ENCODE measurements at places on chromosomes 4 and X.

DNA sequence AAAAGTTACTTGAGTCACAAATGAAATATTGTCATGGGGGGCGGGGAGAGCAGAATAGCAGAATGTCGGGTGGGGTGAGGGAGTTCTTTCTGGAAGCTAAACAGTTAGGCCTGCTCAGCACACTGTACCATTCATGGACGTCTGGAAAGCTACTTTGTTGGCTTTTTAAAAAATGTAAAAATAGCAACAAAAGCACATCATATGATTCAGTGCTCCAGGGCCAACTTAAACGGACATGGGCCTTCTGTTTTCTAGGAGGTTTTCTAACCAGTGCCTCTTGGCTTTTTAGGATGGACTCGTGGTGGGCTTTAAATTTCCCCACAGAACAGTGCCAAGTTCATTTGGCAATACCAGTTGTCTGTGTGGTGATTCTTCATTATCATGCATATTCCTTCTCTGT is 57.4 kb upstream of the CLCN4 start:
- no peak for DNase-seq

GRCh38 chr4:81180916-81181315 is 34.1 kb downstream of the PRKG2 start:
- DNase-seq: no peak

DNA sequence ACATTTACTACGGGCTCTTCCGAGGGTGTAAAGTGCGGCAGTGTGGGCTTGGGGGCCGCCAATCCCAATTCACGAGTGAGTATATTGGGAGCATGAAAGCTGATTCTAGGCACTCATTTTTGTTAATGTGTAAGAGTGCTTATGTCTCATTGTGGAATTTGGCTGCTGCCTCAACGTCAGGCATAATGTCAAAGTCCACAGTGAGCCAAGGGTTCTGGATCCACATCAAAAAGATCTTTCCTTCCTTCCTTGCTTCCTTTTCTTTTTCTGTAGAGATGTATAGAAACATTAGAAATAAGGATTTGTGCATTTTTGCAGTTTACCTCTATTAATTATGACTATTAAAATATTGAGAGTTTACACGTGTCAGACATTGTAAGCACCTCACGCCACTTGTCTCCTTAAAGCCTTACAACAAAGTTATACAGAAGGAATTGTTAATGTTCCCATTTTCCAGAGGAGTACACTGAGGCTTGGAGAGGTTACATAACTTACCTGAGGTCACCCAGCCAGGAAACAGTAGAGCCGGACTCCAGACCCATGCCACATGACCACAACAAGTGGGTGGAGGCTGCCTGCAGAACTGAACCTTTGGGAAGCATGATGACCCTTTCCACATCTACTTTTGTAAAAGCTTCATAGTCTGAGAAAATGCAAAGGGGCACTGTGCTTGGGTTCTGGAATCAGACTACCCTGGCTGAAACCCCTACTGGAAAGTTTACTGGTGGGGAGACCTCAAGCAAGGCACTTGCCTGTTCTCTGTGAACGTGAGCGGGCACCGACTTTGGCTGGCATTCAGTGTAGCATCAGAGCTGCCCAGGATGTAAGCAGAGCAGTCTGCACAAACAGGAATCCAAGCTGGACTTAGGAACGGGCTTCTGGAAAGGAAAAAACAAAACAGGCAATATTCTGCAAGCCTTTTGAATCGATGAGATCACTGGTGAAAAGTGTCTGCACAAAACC is 761 bp downstream of the CLRN2 start:
- DNase-seq: no peak

DNA sequence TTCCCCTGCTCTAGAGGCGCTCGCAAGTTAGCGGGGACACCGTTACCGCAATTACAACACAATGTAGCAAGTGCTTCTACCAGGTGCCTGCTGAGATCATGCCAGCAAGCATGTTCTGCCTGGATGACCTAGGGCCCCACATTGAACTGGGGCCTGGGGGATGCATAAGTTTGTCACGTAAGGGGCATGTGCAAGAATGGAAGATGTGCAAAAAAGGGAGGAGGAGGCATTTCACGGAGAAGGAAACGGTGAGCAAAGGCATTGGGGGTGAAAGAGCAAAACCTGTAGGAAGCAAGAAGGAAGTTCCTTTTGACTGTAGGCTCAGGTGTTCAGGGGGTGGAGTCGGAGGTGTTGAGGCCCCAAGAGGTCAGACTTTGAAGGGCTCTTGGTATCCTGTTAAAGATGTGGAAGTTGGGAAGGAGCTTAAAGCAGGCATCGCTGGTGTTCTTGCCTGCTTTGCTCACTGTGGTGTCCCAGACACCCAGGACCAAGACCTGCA is 602 bp upstream of the SCARB2 start:
- DNase-seq: no peak

DNA sequence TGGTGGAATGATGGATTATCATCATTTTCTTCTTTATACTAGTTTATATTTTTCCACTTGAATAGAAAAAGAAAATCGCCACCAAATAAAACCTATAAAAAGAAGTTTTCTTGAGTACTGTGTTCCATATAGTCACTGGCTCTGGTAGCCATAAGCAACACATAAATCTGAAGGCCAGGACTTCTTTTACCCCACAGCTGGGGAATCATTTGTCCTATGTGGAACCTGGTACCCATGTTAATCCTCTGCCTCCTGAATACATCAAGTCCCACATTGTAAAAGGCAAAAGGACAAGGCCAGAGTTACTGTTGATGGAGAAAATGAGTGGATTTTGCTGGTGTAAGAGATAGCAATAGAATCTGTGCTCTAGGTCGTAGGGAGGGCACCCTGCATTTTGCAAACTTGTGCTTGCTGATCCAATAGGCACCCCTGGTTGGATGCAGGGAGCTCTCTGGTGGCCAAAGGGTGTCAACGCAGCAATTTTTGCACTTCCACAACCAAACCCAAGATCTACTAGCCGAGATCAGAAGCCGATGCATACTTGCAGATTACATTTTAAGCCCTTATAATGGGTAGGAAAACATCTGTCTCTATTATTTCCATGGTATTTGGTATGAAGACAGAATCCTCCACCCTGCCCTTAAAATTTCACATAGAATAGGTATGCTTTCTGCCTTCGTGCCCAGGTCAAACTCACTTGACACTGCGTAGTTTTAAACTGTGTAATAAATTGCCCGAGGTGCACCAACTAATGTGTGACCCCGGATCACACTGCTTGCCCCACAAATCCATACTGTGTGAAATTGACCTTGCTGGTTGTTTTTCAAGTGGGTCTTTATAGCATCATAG is 146.2 kb upstream of the SCML1 start:
- DNase-seq: no peak

DNA sequence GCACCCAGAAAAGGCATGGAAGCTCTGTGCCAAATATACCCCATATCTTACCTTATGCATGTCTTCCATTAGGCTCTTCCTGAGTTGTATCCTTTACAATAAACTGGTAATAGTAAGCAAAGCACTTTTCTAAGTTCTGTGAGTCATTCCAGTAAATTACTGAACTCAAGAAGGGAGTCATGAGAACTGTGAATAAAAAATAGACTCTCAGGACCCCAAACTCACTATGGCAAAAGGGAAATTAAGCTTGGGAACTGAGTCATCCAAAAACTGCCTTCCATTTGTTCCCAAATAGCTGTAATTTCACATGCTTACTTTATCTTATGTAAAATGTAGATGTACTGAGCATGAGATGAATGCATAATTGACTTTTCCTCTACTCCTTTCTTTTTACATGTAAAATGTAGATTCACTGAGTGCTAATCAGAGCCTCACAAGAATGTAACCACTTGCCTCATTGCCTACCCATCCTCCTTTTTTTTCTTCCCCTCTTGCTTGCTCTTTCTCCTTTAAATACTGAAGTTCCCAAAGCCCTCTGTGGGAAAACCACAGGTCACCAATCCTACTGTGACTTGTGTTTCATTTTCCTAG is 8.1 kb downstream of the TCEAL3 start:
- no peak for DNase-seq

GRCh38 chr4:90174621-90175023 is 47.4 kb downstream of the CCSER1 start:
- no peak for DNase-seq

DNA sequence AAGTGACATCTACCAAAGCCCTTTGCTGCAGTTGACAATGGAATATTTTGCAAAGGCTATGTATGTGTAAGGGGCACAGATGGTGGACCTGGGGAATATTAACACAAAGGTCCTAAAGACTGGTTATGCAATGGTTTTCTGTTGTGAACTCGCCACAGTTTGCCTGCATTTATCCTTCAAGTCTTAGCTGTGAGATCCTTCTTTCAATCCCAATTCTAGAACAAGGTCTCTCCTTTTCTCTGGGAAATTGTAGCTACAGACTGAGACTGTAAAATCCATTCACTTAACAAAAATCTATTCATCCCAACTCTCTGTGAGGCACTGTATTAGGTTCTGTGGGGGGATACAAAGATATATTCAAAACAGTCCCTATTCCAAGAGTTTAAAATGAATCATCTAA is 250.4 kb downstream of the GPM6A start:
- DNase-seq: no peak

DNA sequence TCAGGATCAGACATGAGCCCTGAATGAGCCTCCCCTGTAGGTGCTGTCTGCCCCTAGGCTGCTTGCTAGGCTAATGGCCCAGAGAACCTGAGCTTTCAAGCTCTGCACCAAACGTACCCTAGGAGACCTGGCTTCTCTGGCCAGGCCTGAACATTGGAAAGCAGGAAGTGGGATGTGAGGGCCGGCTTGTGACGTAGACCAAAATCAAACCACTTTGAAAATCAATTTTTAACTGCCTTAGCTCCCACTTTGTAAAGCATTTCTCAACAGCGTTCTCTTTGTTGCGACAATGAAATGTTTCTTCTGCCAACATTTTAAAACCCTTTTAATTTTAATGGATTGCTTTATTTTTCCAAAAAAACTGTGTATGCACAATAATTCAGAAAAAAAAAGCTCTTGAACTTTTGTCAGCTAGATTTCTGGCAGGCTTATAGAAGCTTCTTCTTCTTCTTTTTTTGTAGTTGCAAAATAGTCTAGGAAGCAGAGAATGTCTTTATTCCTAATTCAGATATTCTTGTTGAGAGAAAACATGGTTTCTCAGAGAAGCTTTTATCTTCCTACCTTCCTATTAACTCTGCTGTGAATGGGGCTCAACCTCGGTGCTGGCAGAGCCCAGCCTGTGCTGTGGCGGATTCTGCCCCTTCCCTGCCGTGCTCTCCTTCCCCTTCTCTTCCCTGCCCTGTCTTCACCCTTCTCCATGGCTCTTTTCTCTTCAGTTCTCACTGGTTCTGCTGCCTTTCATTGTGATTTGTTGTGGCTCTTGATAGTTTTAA is 145.2 kb upstream of the SFRP2 start:
- no peak for DNase-seq

DNA sequence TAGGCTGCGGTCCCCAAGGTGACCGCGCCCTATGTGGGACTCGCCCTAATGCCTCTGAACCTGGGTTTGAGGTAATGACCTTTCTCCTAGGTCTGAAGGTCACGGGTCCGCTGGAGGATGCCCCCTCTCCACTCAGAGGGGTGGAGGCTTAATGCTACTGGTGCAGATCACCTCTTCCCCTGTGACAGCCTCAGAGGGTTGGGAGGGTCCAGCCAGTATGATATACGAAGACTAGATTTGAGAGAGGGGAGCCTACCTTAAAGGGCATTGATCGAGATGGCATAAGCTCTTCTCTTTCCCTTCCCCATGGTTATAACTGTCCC is 1.0 kb downstream of the SLC25A5 start:
- no peak for DNase-seq

DNA sequence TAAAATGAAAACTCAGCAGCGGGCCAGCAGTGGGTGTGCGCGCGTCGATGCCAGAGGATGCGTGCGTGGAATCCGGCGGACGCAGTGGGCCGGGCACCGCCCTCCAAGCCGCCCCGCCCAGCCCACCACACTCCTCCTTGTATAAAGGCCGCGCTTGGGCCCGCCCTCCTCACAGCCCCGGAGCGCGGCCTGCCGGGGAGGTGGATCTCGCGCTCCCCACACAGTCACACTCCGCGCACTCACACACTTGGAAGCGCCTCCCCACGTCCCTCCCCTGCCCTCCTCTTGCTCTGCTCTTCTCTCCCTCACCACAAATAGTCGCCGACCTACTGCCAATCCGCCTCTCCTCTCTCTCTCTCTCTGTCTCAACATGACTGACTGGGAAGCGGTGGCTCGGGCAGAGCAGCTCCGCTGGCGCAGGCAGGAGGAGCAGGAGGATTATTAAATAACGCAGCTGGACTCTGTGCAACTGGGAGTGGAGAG is at the start of gene CCSER1:
Gene CCSER1, plus strand, starts transcription at position 172 of the 483 bp plus-strand sequence.
- DNase-seq: no peak

- DNase-seq: no peak
Measured at GRCh38 chrX:153692611-153693156, 5.0 kb downstream of the SLC6A8 start.

- DNase-seq: no peak
Measured at GRCh38 chr4:107999932-108000539, 10.3 kb downstream of the HADH start.

DNA sequence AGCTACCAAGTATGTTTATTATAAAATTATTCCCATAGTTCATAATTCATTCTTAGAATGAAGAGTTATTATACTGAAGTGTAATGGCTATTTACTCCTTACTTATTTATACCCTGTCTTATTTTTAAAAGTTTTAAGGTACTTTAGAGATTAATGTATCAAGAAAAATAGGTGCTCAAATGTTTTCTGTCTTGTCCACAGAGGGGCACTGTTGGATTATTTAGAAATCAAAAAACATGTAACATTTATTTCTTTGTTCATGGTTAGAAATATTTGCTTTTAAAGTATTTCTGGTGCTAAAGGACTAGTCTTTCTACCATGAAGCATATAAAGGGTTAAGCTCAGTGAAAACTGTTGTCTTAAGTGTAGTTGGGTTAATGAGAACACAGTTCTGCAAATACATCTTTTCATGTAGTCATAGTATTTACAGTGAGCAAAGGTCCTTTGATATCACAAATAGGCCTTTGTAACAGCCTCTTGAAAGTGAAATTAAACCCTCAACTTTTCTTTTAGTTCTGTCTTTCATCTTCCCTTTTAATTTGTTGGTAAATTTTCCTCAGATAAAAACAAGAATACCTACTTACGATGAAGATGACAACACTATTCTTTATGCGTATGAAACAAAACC is 7.7 kb downstream of the SCML1 start:
- DNase-seq: no peak

All from stimulated activated CD8-positive, alpha-beta memory T cell treated with anti-CD3 and anti-CD28 coated beads, Interleukin-7, amount 100 ng/mL, for 24 hours (primary cell).